ENCODE measurements at places on chromosomes 6 and 20.

- DNase-seq: no peak
These were observed 11.4 kb upstream of the RAMACL start for GRCh38 chr6:166597711-166598440.

DNA sequence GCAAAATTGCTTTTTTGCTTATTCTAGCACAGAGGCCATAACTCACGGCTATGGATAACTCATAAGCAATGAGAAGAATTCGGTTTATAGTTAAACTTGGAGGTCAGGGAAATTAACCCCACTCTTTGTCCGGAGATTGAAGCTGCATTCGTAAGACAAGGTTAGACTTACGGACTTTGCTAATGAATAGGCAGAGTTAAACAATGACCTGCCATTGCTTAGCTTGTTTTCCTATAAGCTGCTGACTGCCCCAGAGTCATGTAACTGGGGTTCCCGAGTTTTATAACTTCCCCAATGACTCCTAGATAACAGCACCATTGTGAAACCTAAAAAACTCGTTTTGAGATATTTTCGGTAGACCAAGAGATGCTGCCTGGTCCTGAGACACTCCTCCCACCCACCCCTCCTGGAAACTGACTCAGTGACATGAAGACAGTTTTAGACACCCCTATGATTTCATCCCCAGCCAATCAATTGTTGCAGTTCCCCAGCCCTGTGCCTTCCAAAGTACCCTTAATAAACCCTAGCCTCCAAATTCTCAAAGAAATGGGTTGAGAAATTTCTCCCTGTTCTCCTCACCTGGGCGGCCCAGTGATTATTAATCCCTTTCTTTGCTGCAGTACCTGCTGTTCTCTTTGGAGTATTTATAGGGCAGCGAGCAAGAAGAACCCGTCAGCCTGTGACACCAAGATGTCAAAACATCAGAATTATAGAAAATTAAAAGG lies 33.1 kb upstream of the MCUR1 start:
- no peak for DNase-seq

- no peak for DNase-seq
These were observed 9.6 kb upstream of the SLC2A10 start for GRCh38 chr20:46699651-46700359.

DNA sequence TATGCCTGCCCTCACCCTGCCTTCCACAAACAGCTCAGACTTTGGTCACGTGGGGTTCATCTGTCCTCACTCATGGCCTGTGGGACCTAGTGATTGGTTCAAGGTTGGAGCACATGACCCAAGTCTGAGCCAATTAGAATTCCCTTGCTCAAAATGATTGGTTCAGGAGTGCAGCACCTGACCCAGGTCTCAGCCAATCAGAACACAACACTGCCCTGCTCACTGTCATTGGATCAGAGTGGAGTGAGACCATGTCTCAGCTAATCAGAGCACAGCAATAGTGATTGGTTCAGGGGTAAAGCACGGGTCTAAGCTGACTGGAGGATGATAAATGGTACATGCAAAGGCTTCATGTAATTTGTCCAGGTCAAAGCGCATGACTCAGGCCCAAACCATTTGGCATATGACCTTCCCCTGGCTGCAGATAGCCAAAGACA lies 102.2 kb downstream of the PREX1 start:
- no peak for DNase-seq

GRCh38 chr6:166542580-166542912 lies 43.9 kb downstream of the RAMACL start:
- DNase-seq: no peak

DNA sequence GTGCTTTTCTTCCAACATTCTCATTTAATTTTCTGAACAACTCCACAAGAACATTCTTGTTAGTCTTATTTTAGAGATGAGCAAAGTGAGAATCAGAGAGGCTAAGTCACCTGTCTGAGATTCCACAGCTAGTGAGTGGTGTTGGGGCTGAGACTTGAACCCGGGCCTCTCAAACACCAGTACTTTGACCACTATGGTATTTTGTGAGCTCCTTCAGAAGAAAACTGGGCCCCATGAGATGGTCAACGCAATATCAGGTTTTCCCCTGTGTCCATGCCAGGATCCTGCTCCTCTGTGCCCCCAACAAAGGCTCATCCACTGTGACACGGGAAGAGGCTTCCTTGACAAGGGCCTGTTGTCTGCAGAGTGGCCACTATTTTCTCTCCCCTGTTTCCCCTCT lies 51.9 kb downstream of the MAFB start:
- no peak for DNase-seq

- no peak for DNase-seq
These were observed 226.8 kb upstream of the SGK1 start for GRCh38 chr6:134544737-134545136.

- DNase-seq: no peak
These were observed 17.5 kb upstream of the SYNCRIP start for GRCh38 chr6:85660181-85660611.

DNA sequence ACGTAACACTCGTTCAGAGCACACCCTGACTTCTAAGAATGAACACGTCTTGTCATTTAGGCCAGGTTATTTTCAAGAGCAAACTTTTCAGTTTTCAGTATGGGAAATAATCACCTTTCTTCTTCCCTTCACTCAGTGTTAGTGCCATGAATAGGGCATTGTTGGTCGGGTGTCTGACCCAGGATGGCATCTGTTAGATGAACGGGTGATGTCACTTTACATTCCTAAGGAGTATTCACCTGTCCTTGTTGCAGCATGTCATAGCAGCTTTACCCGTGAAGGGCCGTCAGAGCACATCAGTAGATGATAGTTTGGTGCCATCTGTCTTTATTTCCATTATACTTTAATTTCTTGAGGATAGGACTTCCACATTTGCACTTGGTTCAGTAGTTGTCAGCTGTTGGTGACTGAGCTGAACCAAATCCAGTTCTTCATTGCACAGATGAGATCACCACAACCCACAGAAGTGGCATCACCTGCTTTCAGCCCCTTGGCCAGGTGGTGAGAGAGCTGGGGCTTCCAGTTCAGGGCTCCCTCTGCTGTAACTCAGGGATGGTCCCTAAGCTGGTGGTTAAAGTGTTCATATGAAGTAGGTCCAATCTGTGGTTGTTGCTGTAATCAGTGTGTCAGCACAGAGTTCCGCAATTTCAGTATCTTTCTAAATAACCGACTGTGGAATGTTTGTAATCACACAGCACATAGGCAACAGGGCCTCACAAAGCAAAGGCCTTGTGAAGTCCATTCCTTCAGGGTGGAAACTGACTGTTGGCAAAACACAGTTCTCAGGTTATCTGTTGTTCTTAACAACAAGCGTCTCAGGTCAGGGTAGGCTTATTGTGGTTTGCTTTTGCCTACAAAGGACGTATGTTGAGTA lies 68.2 kb downstream of the FAM120B start:
- DNase-seq: no peak

GRCh38 chr6:125656287-125656870 lies 93.1 kb upstream of the HEY2 start:
- DNase-seq: no peak

GRCh38 chr20:19212469-19212815 lies at the start of gene SLC24A3:
Gene SLC24A3, plus strand, starts transcription at chr20:19212642.
- DNase-seq: no peak

- no peak for DNase-seq
These were observed 874.7 kb downstream of the TFAP2A start for GRCh38 chr6:9540126-9540525.

- no peak for DNase-seq
These were observed 154.3 kb upstream of the RPS6KA2 start for GRCh38 chr6:166781331-166781730.

- DNase-seq: no peak
These were observed 60.3 kb downstream of the WDR27 start for GRCh38 chr6:169641461-169642085.

DNA sequence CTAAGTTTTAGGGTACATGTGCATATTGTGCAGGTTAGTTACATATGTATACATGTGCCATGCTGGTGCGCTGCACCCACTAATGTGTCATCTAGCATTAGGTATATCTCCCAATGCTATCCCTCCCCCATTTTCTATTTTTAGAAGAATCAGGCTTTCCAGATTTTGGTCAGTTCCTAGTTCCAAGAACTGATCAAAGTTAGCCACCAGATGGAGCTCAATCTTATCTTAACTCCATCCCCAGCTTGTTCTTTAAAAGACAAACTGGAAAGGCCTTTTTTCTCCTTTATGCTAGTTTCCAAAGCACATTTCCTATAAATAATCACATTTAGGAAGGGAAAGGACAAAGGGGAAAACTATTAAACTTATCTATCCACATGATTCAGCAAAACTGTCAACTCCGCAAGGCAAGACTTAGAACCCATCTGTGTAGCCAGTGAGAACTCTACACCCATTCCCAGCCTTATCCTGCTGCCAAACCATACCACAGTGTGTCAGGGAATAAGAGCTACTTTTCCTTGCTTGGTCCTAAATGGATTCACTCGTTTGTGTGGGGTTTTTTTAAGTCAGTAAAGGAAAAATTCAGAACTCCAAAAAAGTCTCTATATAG lies 22.8 kb upstream of the KHDC1 start:
- DNase-seq: no peak
